ENCODE measurements at places on chromosomes 6 and 20. TPM values are rescaled to one million over a fixed set of nuclear protein-coding genes. Genes with fewer than 3 reads are reported as not detected.

- DNase-seq = no peak
Measured at GRCh38 chr20:10978713-10979112, 304.9 kb upstream of the JAG1 start.

DNA sequence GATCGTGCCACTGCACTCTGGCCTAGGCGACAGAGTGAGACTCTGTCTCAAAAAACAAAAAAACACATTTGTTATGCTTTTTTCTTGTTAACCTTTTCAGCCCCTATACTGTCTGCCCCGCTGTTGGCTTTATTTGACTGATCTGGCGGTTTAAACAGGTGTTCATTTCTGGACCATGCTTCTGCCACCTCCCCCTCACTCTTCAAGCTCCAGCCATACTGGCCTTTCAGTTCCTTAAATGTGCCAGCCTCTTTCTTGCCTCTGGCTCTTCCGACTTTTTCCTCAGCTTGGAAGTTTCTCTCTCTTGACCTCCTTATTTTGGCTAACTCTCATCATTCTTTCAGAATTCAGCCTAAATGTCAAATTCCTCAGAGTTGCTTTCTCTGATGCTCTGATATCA is 35.2 kb upstream of the TXLNB start:
- no peak for DNase-seq

ASCC3 gene
- 76.7 TPM for total RNA-seq

LPA gene
- not detected for total RNA-seq

ZNF292 gene
- 31.7 TPM for total RNA-seq

GRCh38 chr20:46202766-46203509 is 84.8 kb downstream of the CD40 start:
- no peak for DNase-seq

MICB gene
- total RNA-seq = 29.3 TPM

SLC22A2 gene
- total RNA-seq = not detected

Measured in dermis blood vessel endothelial cell (primary cell).